Central memory CD4-positive, alpha-beta T cell (primary cell): ENCODE measurements at places on chromosomes 12 and 14.

- DNase-seq: no peak
Measured at GRCh38 chr12:96233939-96234461, 39.8 kb downstream of the ELK3 start.

- DNase-seq: no peak
Measured at GRCh38 chr14:103319422-103319821, 14.6 kb upstream of the EIF5 start.

GRCh38 chr14:51704545-51704944 lies 52.8 kb downstream of the FRMD6 start:
- DNase-seq: no peak

GRCh38 chr14:95434121-95434520 lies 82.3 kb downstream of the SYNE3 start:
- no peak for DNase-seq

- no peak for DNase-seq
Measured at GRCh38 chr12:25594376-25594775, 41.3 kb upstream of the LMNTD1 start.

GRCh38 chr12:12927211-12928079 lies 24.5 kb downstream of the GPRC5D start:
- DNase-seq: peak; percentile 39
